ENCODE measurements at places on chromosomes 1 and 21. TPM values are rescaled to one million over a fixed set of nuclear protein-coding genes. Genes with fewer than 3 reads are reported as not detected.

- no peak for DNase-seq
Observed at GRCh38 chr1:54332781-54333585, 73.2 kb downstream of the SSBP3 start.

DNA sequence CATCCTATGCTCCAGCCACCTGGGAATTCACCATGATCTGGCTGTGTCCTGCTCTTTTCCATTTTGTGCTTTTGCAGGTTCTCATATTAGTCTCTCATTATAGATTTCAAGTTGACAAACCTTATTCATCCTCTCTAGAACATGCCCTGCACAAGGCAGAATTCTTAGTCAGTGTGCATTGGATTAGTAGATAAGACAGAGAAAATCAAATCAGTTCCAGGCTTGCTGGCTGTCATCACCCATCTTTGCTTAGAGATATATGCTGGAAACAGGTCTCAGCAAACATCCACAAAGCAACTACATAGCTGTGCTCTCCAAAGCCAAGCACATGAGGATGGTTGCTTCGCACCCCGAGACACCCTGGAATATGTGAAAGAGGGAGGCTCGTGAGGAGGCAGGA lies 24.8 kb downstream of the TSPAN2 start:
- no peak for DNase-seq

TSACC gene
- total RNA-seq: not detected

DNALI1 gene
- not detected for total RNA-seq

All from activated T-helper 2 cell treated with anti-CD3 and anti-CD28 coated beads, Interferon-gamma antibody, Interleukin-2, Interleukin-4, amounts not matched to agents 10 μg/mL and 5 μg/mL and 100 μg/mL, durations not matched to agents 14 hours and 24 hours and 36 hours (primary cell).